H7 (cell line): ENCODE measurements at places on chromosomes 1 and 21. TPM values are rescaled to one million over a fixed set of nuclear protein-coding genes. Genes with fewer than 3 reads are reported as not detected.
A peak's percentile ranks its signal among the peaks of the same experiment; 100 is the strongest.

DNA sequence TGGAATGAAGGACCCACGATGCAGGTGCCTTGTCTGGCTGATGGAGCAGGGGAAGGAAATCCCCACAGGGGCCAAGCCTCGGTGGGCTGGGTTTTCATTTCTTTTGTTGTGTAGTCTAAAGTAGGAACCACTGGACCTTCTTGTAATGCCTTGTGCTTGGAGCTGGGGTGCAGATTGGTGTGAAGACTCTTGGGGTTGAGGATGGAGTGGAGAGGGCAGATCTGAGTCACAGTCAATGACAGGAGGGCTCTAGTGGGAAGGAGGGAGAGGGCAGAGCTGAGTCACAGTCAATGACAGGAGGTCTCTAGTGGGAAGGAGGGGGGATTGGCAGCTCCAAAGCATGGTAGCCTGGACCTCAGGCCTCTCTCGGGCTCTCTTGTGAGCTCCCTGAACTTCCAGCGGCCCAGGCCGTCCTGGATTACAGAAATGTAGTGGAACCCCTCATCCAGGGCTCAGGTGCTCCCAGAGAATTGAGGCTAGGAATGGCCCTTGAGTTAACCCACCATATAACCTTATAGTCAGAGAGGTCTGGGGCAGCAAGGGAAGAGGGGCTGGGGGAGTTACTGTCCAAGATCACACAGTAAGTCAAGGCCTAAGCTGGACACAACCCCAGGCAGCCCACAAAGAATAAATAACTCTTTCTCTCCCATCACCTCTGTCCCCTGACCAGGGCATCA, 313.8 kb downstream of the MATN1 start:
- peak; percentile 23 for DNase-seq

DNA sequence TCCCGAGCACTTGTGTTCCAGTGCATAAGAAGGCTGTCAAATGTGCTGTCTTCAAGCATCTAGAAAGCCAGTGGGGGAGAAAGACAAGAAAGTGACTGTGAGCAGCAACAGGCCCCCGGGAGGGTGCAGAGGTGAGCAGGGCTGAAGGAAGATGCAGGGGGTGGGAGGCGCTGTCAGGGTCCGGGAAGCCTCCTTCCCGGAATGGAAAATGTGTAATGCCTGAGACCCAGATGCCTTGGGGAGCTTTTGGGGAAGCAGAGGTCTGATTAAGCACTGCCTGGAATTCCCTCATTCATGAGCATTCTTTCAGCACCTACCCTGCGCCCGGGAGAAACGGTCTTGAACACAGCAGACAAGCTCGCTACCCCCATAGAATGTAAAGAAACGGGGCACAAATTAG, 1.3 kb downstream of the NPHP4 start:
- DNase-seq = no peak

GRCh38 chr1:7229186-7229585, 443.9 kb downstream of the CAMTA1 start:
- DNase-seq = no peak

Gene GNG5
- total RNA-seq = 68.5 and 71.2 TPM in 2 replicates

- peak; percentile 60 for DNase-seq
Observed at GRCh38 chr1:117928881-117929342, 509 bp downstream of the GDAP2 start.

DNA sequence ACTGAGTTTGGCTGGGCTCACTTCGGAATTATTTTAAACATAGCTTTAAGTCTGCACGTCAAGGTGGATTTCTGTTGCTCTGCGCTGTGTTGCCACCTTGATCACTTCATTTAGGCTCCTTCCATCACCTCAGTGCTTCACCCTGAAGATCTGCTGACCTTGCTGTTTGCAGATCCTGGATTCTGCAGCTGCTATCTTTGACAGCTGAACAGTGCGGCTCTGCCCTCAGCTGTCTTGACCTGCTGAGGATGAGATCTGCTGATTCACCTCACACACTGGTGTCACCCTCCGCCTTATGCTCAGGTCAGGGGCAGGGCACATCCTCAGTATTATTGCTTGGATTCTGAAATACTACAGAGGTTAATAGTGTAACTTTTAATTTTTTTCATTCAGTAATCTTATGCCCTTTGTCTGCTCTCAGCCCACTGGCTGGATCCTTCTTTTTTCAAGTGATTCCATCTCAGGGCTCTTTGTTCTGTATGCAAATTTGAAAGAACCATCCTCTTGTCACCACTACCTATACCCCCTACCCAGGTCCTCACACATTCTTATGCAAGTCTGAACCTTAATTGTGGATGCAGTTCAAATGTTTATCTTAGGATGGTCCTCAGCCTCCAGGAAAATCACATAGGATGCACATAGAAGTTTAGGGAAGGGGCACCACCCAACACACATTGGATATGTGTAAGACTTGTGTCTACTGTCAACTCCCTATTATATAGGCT, 364.0 kb downstream of the OLFM3 start:
- peak; percentile 2 for DNase-seq

DNA sequence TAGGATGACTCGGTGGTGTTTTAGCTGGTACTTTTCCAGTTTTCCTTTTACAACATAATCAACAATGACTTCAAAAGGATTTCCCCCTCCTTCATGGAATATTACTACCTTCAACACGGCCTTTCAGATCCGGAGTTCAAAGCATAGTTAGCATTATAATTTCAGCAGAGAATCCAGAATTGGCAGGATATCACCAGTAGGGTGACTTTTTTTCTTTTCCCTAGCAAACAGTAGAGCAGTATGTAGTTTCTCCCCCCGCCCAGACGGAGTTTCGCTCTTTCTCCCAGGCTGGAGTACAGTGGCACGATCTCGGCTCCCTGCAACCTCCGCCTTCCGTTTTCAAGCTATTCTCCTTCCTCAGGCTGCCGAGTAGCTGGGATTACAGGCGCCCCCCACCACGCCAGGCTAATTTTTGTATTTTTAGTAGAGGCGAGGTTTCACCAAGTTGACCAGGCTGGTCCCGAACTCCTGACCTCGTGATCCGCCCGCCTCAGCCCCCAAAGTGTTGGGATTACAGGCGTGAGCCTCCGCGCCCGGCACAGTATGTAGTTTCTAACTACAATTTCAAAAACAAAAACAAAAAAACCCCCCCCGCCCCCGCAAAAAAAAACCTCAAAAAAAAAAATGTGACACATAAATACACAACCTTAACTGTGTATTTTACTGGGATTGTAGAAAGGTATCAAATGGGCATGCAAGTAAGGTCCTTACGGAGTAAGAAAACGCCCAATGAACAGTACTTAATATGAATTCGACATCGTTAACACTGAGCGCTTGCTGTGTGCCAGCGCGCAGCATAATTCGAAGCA, 1.5 kb upstream of the COX20 start:
- DNase-seq = peak; percentile 56

Gene GPR153
- total RNA-seq = 15.6 and 25.2 TPM in 2 replicates

DNA sequence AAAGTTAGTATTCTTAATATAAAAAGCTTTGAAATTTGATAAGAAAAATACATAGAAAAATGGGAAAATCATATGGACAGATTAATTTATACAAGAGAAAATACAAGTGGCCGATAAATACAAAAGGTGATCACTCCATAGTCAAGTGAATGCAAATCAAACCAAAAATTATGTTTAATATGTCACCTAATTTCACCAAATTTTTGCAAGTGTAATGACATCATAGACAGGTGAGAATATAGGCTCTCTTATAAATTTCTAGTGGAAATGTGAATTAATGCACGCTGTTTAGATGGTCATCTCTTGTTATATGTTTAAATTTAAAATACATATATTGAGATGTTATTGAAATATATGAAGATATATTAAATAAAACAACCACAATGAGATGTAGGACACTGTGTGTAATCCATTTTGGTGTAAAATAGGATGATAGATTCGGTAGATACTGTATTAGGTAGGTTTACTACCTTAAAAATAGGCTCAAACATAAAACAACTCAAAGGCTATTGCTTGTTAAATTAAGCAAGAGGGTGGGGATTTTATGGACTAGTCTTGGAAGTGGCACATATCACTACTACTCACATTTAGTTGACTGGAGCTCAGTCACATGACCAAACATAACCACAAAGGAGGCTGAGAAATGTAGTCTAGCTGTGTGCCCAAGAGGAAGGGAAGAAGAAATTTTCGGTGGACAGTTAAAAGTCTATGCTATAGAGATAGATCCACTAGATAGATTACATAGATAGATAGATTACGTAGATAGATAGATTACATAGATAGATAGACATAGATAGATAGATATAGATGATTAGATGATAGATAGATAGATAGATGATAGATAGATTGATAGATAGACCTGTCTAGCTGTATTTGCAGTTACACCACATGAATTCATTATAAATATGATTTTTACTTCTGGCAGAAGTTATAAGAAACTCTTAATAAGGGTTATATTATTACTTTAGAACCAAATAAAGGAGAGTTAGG, 9.2 kb downstream of the INSL5 start:
- DNase-seq = no peak

DNA sequence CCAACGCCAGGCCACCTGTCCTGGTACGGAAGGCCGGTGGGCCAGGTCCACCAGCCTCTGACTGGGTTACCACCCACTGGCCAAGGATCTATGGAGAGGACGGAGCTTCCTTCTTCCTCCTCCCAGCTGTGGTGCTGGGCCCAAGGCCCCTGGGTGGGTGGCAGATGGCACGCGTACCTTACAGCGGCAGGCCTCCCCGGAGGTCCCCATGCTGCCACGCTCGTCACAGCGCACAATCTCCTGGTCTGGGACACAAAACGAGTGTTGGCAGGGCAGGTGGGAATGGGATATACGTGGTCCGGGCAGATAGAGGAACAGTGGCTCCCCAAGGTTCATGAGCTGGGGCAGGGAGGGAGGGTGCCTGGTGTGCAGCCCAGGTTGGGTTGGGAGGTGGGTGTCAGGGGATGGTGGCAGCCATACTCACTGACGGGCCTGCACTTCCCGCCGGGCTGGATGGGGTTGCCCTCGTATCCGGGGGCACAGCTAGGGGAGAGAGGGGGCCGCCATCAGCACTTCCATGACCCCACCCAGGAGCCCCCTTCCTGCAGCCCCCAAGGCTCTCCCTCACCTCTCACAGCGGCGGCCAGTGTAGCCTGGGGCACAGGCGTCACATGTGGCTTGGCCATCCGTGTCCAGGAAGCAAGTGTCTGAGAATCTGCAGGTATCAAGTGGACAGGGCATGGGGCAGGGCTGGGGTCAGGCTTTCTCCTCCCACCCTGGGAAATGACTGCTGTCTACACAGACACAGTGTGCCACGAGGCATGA, 58.9 kb downstream of the HSPG2 start:
- no peak for DNase-seq
